HT1080 (cell line): ENCODE measurements at places on chromosomes 7 and 10.
A peak's percentile ranks its signal among the peaks of the same experiment; 100 is the strongest.

GRCh38 chr10:22659866-22660265 is 54.5 kb downstream of the PIP4K2A start:
- no peak for DNase-seq

GRCh38 chr7:94054130-94054529 is 50.0 kb upstream of the BET1 start:
- peak; percentile 25 for DNase-seq

DNA sequence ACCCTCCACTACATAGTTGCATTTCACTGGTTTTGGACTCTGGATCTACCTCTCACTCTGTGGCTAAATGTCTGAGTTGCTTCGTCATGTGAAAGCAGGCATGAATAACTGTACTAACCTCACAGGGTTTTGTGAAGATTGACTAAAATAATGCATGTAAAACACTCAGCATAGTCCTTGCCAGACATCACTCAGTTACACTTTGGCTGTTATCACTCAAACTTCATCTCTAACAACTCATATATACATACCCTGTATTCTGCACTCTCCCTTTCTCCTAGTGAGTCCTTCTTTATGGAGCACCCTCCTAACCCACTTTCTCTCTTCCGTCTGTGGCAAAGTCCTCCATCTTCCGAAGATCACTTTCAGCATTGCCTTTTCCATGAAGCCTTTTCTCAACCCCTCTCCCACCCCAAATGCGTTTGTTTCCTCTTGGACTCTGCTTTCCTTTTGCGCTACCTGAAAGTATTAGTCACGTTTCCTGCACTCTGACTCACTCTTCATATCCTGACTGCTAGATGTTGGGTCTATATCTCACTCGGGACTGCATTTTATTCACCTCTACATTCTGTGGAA is 72.6 kb downstream of the OSBPL3 start:
- peak; percentile 94 for DNase-seq

DNA sequence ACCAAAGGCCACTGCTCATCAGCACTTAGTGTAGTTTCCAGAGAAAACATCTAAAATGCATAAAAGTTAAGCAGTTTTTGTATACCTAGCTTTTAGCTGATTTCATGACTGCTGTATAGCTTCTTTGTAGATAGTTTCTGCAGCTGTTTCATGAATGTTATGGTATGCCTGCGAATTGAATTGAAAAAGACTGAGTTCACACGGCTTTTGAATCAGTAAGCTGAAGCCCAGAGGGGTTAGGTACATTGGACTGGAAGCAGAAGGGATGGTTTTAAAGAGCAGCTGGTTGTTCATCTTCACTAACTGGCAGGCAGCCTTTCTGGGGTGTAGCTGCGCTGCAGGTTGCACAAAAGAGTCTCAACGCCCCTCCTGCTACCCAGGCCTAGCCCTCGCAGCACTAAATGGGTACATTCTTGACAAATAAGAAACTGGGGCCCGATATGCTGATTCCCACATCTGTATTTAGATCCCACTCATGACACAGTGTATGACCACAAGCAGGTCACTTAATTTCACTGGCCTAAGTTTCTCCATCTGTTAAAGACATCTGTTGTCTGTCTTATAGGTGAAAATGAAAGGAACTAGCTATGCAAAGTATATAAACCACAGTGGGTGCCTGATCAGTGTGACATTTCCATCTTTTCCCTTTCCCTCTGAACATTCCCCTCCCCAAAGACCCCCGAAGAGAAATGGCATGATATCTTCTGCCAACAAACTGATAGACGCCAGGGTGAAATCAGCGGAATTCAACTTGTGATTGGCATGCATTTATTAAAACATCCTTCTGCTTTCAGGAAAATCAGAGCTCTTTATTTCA is 85.9 kb upstream of the AGBL3 start:
- DNase-seq: no peak

GRCh38 chr7:28135315-28135714 is 45.3 kb downstream of the JAZF1 start:
- no peak for DNase-seq

DNA sequence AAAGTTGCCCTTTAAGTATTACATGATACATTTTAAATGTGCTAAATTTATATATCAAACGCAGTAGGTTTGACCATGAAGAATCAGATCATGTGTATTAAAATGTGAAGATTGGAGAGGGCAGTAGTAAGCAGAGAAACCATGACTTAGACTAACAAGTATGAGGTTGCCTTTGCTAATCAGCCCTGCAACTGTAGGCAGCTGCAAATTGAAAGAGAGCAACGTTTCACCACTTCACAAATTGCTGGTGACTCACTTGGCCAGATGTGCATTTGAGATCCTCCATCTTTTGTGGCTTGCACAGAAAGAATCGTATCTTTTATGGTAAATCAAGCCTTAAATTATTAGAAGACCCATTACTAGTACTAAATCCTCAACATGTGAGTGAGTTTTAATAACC is 10.1 kb upstream of the SEMA3A start:
- no peak for DNase-seq

- DNase-seq: no peak
Measured at GRCh38 chr10:88901984-88902789, 22.1 kb downstream of the STAMBPL1 start.

DNA sequence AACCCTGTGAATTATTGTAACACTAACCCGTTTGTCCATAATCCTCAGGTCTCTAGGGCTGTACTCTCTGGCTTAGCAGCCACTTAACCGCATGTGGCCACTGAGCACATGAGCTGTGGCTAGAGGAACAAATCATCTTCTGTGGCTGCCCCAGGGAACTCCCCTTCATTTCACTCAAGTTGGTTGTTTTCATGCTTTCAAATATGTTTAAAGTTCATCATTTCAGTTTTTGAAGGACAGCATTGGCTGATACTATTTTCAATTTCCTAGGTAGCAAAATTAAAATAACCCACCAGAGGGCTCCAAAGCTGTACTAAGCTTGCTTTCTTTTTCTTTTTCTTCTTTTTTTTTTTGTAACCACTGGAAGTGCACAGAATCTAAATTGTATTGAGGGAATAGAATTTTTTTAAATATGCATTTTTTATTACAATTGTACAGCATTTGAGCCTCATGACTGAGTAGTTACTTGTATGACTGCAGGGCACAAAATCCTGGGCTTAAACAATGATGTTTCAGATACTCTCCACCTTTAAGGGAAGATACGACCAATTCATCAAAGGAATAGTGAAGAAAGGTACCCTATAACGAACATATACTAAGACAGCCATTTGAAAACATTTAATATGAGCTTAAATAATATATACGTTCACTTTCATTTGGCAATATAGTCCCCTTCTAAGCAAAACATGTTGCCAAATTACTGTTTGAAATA is 38.6 kb downstream of the MRC1 start:
- DNase-seq: peak; percentile 34

DNA sequence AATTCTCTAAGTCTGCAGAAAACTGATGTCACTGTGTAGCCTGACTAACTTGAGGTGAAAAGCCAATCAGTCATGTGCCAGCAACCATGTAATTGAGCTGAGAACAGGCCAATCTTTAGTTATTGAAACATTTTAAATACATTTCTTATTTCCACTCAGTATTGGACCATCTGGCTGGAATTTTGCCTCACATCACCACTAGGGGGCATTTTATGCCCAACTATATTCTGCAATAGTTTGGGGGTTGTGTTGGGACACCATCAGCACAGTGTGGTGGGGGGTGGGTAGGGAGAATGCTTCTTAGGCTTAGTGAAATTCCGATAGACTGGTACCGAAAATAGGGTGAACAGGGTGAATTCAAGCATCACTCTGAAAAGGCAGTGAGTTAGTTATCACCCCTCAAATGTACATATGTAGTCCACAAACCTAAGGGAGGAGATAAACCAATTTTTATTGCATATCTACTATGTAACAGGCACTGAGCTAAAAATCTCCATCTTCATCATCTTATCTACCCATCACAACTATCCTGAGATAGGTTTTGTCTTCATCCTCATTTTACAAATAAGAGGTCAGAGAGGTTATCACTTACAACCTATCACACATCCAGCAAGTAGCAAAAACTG is 17.8 kb downstream of the NPSR1 start:
- peak; percentile 21 for DNase-seq

GRCh38 chr10:17196573-17196972 is 4.9 kb downstream of the TRDMT1 start:
- DNase-seq: no peak

GRCh38 chr7:100692578-100692961 is 1.5 kb downstream of the GIGYF1 start:
- DNase-seq: no peak

GRCh38 chr7:22356010-22356691 is 803 bp downstream of the RAPGEF5 start:
- DNase-seq: no peak

DNA sequence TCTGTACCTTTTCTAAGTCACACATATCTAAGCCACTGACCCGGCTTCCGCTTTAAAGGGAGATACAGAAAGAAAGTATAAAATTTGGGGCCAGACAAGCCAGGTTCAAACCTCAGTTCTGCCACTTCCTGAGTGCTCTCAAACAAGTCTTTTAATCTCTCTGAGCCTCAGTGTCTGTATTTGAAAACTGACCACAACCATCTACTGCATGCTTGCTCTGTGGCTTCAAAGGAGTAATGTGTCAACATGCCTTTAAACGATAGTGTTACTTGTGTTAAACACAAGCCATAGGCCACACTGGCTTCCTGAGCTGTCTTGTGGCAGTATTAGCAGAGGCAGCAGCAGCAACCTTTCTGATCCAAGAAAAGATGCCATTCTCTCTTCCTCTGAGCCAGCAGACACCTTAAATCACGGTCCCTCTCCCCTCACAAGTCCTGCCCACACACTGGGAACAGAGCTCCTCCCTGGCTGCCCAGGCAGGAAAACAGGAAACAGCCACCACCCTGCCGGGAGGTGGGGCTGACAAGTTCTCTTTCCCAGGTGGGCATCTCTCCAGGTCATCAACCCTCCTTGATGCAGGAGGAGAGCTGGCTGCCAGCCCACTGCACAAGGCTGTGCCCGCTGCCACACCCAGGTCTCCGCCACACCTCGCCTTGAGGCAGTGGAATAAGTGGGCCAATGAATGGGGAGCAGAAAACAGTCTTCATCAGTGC is 10.7 kb downstream of the HIP1 start:
- no peak for DNase-seq

DNA sequence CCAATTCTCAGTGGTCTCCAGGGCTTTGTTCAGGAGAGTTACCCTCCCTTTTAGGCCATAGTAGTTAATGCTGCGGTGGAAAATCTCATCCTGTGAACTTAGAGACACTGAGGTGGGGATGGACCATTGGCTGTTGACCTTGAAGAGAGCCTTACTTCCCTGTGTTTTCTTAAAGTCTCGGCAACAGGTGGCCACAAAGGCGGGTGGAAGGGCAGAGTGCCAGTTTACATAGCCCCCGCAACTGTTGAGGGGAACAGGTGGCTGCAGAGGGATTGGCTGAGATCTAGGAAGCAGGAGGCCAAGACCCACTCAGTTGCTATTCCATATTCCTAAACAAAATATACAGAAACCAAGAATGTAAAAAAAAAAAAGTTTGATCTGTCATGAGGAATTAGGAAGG is 160.6 kb downstream of the ST7 start:
- DNase-seq: no peak

DNA sequence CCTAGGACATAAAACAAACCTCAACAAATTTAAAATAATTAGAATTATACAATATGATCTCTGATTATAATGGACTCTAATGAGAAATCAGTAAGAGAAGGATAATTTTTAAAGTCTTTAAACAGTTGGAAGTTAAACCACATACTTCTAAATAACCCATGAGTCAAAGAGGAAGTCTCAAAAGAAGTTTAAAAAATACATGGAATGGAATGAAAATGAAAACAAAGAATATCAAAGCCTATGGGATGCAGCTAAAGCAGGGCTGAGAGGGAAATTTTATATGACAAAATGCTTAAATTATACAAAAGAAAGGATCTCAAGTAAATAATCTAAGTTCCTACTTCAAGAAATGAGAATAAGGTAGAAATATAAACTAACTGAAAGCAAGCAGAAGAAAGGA is 460.5 kb downstream of the RPS24 start:
- no peak for DNase-seq

DNA sequence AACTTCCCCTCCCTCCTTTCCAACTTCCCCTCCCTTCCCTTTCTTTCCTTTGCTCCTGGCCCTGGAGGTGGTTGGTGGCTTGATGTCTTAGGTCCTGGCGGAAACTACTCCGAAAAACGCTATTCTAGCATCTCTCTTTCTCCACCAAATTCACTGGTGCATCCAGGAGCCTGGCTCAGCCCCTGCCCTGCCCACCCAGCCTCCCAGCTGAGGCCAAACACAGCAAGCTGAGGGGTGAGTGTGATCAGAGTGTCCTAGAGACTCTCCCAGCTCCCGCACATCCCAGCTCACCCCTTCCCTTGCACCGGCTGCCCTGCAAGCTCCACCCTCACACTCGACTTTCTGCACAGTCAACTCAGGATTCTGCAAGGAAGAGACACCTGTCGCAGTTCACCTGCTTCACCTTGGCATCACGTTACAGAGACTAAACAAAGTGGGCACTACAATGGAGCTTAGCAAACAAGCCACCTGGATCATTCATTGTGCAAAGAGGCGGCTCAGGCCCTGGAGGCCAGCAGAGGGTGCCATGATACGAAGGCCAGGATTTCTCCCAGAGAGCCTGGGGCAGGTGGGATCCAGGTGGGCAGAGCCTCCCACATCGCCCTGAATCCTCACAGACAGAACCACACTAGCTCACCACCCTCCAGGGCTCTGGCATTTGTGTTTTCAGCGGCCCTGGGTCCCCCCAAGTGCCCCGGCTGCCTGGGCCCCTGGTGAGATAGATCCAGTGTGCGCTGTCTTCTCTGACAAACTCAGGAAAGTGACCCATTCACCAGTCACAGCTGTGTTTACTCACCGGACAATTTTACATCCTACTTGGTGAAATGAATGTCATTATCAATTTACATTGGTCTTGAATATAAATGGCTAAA is 169.6 kb downstream of the TCERG1L start:
- no peak for DNase-seq

DNA sequence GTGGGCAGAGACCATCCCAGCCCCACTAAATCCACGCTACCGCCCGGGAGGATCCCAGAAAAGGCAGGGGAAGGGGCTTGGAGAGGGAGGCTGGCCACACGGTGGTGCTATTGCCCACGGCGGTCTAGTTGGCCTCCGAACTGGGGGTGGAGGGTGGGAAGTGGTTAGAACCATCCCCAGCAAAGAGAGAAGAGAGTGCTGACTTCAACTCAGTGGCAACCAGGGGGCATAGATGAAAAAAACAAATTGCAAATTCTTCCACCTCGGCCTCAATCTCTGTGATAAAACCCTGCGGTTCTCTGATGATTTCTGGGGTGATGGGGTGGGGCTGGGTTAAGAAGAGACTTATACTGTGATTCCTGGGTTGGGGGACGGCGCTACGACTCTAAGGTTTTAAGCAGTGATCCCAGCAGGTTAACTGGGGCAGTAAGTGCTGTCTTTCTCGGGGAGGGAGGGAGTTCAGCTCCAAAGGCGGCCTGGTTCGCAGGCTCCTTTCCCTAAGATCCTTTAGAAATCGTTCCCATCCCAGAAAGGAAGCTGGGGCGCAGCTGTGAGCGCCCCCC is 154.5 kb upstream of the LYZL2 start:
- DNase-seq: peak; percentile 60

GRCh38 chr7:105224884-105225651 is 163.7 kb downstream of the SRPK2 start:
- DNase-seq: peak; percentile 96
